Stimulated activated CD8-positive, alpha-beta memory T cell treated with anti-CD3 and anti-CD28 coated beads, Interleukin-4, amount 100 ng/mL, for 1 hour (primary cell): ENCODE measurements at places on chromosomes 16 and 17.

DNA sequence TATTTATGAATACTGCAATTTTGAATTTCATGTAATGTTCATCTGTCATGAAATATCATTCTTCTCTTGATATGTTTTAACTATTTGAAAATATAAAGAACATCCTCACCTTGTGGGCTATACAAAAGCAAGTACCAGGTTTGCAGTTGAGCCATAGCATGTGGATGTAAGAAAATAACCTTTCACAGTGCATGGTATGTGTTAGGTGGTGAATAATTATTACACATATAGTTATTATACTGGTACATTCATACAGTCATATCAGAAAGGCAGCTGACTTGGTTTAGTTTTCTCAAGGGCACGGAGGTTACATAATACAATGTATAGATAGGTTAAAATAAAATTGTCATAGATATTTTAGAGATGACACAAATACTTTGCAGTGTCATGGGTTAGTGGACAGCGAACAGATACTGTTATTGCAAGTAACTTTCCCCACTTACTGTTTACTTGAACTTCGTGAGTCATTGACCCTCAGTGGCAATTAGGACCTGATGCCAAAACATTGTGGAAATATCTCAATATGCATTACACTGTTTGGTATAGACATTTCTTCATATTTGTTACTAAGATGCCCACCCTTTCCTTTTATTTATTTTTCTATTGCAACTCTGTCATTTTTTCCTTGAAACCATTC is 445.4 kb upstream of the GOT2 start:
- DNase-seq, result no peak

GRCh38 chr17:18958611-18959010 is 6.6 kb downstream of the SLC5A10 start:
- no peak for DNase-seq

- no peak for DNase-seq
Observed at GRCh38 chr16:56245197-56245596, 53.9 kb downstream of the GNAO1 start.

GRCh38 chr16:49744244-49745220 is 111.4 kb downstream of the ZNF423 start:
- no peak for DNase-seq

GRCh38 chr17:33521784-33522183 is 228.7 kb upstream of the ASIC2 start:
- no peak for DNase-seq

DNA sequence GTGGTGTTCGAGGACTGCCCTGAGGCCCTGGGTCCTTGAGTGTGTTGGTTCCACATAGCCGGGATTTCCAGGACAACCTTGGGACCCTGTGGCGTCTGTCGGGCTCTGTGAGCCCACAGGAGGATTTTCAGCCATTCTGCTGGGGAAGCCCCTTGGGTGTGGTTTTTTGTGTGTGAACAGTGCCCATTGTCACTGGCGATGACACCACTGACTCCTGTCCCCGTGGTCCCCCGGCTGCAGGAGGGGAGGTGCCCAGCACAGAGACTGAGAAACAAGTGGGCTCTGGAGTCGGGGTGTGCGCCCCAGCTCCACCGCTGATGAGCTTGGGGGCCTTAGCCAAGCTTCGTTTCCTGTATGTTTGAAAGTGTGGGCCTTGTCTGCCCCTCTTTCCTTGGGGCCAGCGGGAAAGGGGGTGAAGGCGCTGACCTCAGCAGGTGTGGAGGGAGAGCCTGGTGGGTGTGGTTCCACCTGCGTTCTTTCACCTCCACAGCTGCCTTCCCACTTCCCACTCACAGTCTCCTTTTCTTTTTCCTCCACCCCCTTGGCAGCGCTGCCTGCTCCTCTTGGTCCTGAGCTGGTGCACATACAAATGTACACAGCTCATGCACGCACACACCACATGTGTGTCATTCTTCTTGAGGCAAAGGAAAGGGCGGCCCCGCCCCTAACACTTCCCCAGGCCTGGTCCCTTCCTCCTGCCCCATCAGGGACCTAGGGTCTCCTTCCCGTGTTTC is 16.1 kb downstream of the MGRN1 start:
- no peak for DNase-seq

GRCh38 chr16:30185683-30186421 is 2.5 kb downstream of the CORO1A start:
- peak; percentile 71 for DNase-seq

- DNase-seq, result no peak
Observed at GRCh38 chr16:47057630-47057993, 84.1 kb upstream of the DNAJA2 start.

DNA sequence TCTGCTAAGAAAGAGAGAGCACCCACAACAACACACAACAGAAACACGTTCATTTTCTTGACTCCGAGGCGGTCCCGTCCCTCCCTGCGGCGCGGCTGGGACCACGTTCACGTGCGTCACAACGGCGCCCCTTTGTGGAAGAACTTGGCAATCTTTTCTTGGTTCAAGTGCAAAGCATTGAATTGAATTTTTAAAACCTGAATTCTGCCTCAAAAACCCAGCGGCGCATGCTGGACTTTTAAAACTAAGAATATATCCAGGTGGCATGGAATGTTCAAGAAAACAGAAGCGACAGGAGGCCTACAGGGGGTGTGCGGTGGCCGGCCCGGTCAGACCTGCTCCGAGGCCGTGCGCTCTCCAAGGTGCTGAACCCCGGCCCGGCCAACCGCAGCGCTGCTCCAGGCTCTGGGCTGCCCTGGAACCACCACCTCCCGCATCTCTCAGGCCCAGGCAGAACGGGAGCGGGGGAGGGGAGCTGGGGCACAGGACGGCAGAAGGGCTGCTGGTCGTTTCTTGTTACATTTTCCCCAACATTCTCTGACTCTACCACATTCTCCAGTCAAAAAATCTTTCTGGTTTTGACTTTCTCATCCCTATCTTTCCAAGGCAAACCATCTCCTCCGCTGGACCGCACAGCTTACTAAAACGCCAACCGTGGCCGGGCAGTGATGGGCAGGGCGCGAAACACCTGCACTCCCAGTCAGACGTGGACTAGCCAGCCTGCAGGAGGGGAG is 3.4 kb upstream of the HEXD start:
- peak; percentile 19 for DNase-seq

GRCh38 chr16:8620535-8620934 is 963 bp upstream of the METTL22 start:
- no peak for DNase-seq

- no peak for DNase-seq
Observed at GRCh38 chr16:4075534-4075933, 40.7 kb downstream of the ADCY9 start.

- no peak for DNase-seq
Observed at GRCh38 chr17:40996829-40997228, 2.9 kb upstream of the KRTAP3-3 start.

DNA sequence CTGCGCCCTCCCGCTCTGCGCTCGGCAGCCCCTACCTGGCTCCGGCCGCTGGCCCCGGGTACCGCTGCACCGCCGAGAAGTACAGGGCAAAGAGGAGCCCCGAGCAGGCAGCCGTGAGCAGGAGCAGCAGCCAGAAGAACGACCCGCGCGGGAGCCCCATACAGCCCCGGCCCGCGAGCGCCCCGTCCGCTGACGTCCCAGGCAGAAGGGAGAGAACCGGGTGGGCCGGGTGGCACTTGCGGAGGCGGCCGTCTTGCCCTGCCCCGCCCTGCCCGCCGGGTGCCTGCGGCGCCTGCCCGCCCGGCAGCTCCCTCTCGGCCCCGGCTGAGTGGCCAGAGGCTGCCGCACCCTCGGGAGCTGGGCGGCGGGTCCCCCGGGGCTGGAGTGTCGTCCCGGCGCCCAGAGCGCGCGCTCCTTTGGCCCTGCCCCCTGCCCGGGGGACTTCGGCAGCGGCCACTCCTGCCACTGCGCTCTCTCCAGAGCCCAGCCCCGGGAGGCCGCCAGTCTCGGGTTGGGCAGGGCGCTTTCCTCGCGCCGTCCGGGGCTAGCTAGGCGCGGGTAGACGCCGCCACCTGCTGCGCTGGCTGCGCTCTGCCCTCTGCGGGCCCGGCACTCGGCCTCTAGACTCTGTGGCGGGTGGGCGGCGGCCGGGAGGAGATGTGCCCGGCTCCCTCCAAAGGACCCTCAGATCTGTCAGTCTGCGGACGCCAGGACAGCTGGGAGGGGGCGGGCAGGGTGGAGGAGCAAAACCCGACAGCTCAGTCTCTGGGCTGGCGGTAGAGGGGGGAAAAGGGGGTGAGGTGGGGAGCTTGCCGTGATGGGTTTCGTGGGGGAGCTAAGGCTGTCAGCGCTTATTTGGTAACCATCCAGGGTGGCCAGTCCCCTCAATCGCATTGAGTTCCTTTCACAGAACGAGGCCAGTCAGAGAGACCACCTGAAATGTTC is at the start of gene ST6GALNAC2:
Gene ST6GALNAC2, minus strand, starts transcription at position 212 of the 945 bp plus-strand sequence. Its CDS starts 52 bp downstream, at position 160.
- no peak for DNase-seq
